ENCODE measurements at places on chromosomes 7 and 10.

DNA sequence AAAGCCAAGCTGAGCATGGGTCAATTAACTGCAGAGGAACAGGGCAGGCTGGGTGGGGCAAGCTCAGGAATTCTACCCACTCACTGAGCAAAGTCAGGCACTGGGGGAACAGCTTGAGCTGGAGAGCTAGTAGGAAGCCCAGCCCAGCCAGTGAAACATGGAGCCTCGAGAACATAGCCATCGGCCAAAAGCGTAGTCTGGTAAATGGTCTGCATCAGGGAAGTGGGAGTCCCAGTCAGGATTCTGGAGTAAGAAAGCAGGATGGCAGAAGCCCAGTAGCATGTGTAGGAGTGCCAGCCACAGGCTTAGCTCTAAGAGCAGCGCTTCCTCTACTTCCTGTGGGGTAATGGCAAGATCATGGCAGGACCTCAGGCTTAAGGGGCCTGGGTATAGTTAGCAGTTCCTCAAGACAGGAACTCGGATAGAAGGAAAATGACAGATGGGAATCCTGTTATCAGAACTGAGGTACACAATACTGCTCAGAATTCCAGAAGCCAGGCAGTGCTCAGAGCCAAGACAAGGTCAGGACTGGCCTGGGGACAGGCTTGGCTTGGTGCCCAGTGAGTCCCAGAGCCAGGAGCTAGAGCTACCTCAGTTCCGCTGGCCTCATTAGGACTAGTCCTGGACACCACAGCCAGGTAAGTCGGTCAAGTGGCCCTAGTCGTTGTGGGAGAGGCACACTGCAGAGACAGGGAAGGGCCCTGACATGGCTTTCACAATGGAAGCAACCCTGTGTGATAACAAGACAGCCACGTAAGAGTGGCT lies 65.4 kb upstream of the MXI1 start:
- DNase-seq, result peak; percentile 70

- no peak for DNase-seq
These were observed 97.6 kb upstream of the GSDME start for GRCh38 chr7:24854866-24855265.

DNA sequence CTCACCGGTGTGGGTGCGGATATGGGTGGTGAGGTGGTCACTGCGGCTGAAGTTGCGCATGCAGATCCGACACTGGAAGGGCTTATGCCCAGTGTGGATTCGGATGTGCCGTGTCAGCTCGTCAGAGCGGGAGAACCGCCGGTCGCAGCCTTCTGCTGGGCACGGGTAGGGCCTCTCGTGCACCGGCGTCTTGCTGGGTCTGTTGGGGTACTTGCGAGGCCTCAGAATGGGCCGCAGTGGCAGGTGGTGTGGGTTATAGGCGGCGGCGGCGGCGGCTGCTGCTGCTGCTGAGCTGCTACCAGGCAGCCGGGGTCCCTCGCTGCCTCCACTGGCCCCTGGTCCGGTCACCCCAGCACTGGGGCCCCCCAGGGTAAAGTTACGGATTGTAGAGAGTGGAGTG lies 2.7 kb downstream of the EGR2 start:
- DNase-seq, result no peak

DNA sequence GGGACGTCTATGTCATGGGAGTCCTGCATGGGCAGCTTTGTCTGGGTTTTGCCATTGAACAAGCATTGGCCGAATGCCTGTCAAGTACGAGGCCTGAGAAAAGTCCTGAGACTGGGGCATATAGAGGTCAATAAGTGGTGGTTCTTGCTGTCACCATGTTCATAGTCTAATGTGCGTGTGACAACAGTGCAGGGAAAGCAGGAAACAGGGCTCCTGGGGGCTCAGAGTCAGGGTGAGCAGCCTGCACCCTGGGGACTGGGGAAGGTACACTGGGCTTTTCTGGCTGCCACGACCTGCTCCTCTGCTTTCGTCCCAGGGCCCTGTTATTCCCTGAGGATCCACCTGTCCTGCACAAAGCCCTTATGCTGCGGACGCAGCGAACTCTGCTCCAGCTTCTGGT lies 21.3 kb downstream of the FAM241B start:
- DNase-seq, result no peak

DNA sequence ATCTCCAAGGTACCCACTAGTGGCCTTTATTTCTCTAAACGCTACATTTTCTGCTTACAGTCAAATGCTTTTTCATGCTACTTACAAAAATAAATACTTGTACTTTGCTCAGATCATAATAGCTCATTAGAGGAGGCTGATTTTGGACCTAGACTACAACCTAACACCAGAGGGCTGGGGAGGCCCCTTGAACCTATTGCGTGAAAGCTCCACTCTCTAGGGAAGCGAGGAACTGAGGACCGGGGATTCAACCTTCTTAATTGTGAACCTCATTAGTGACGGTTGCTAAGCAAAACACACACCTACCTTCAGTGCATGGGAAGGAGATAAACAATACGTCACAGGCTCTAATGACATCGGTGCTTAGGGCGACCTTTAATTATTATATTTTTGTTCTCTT lies 92.1 kb downstream of the EBF3 start:
- no peak for DNase-seq

- DNase-seq, result no peak
These were observed 116.6 kb downstream of the KLF6 start for GRCh38 chr10:3668276-3668965.

GRCh38 chr7:132352800-132353199 lies 223.5 kb downstream of the PLXNA4 start:
- no peak for DNase-seq

DNA sequence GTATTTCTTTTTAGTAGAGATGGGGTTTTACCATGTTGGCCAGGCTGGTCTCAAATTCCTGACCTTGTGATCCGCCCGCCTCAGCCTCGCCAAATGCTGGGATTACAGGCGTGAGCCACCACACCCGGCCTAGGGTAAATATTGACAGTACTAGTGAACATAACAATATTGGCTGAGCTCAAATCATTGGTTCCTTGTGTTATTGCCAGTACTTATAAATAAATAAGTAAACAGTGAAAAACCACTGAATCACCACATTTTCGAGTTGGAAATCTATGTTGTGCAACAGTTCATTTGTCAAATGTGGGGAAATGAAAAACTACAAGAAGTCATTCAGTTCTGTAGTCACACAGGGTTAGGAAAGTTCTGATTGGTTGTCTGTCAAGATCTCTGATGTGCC lies 15.8 kb downstream of the RPP30 start:
- no peak for DNase-seq

DNA sequence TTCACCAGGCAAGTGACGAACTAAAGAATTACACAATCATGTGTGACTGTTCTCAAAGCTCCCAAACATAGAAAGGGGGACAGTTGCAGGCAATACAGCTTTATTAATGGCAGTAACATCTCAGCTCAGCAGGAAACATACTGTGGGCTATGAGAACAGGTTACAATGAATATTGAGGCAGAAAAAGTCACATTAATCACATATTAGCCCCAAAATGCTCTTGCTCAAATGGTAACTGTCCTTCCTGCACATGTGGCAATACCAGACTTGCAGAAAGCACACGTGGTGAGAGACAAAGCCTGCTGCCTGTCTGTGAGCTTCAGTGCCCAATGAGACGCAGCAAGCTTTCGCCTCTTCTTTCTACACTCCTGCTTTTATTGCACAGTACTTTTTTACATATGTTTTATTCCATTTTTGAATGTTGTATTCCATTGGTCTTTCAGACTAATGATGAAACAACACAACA lies 104.9 kb upstream of the ACBD5 start:
- peak; percentile 42 for DNase-seq

GRCh38 chr7:19079066-19079465 lies 38.4 kb downstream of the TWIST1 start:
- no peak for DNase-seq

DNA sequence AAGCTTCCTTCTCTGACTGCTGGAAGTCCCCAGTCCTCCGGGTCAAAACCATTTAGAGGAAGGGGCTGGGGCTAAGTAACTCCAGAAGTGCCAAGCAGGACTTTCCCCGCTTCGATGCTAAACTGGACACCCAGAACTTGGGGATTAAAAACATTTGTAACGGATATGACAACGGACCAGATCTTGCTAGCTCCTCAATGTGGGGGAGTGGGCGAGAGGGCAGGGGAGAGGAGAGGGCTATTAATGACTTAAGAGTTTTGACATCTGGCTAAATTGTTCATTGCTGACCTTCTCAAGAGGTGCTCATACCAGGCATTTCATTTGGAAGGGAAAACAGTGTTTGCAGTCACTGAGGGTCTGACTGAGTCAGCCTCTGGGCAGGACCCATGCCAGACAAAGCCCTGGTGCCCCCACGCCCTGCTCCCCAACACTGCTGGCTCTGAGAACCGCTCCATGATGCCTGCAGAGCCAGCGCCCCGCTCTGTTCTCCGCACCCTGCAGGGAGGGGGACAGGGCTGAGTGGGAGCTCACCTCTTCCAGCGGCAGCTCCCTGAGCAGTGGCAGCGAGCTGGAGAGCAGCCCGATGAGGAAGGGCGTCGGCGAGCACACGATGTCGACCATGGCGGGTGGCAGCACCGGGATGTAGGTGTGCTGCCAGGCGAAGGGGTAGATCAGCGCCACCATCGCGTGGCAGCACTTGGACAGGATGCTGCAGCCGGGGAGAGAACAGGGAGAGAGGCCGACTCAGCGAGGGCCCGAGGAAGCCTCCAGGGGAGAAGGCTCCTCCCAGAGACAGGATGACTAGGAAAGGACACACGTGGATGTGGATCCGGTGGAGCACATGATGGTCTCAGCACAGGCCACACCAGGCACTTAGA lies 47.7 kb upstream of the MKRN1 start:
- no peak for DNase-seq

DNA sequence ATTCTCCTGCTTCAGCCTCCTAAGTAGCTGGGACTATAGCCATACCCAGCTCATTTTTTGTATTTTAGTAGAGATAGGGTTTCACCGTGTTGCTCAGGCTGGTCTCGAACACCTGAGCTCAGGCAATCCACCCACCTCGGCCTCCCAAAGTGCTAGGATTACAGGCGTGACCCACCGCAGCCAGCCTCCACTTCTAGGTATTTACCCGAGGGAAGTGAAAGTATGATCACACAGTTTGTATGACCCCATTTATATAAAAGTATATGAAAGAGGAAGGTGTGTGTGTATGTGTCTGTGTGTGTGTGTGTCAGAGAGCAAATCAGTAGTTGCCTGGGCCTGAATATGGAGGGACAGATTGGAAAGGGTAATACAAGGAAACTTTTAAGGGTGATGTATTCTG lies 2.0 kb upstream of the PURB start:
- DNase-seq, result peak; percentile 35

DNA sequence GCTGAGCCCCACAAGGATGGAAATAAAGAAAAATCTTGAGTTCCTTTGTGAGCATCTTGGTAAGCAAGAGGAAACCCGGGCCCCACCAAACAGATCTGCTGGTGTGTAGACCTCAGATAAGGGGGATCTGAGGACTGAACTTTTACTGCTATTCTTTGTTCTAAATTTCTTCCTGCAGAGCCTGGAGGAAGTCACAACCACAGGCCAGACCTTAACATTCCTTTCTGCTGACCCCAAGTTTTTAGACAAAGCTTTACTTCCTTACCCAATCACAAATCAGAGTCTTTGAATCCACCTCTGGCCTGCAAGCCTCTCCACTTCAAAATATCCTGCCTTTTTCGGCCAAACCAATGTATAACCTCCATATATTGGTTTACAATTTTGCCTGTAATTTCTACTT lies 352.6 kb upstream of the AUTS2 start:
- DNase-seq, result no peak

DNA sequence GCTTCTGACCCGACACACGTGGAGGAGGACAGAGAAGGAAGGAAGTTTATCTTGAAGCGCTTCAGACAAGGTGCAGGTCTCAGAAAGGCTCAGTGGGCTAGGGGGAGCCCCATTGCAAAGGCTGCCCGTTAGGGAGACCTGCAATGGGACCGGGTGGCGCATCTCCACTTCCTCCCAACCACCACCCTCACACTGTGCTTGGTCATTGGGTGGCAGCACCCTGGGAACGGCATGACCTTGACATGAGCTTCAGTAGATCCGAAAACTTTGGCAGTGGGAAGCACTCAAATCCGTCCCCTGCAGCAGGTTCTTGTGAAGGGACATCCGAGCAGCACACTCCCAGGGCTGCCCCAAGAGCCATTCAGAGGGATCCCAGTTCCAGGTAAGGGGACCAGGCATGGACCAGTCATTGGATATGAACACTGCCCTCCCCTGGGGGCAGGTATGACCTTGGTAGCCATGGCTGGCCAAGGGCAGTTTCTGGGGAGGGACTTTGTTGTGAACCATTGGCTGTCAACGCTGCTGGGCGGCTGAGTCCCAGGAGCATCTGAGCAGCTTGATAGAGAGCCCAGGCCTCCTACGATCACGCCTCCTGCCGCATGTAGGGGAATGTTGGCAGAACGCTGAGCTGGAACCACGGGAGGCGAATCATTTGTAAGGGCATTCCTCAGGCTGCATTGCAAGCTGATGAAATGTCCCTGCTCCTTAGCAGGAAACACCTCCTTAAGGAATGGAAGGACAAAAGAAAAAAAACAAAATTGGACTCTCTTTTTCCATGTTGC lies 31.7 kb downstream of the GALNTL5 start:
- DNase-seq, result no peak

GRCh38 chr7:98185101-98185500 lies 26.1 kb upstream of the BHLHA15 start:
- no peak for DNase-seq

- DNase-seq, result no peak
These were observed 115.1 kb downstream of the PON1 start for GRCh38 chr7:95209276-95209675.

DNA sequence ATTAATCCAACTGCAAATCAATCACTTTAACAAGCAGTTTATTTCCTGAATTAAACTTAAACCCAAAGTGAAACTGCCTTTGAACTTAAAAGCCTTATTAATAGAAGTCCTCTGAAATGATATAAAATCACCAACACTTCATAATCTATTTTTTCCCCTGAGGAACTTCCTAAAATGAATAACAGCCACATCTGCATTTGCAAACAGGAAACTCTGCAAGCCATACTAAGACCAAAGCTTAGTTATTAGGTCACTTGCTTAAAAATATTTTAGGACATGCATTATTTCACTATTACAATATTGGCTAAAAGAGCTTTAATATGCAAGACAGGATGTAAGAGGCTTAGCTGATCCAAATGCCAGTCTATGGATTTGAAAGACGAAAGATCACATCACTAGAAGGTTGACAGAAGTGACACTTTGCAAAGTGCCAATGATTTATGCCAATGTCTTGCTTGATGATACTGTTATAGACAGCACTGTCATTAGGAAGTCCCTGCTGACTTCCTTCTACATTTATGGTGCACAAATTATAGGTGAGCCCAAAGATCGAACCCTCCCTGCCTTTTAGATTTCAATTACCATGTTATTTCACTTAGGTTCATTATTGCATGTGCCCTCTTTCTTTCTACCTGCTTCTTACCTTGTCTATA lies 99.9 kb upstream of the SKAP2 start:
- peak; percentile 45 for DNase-seq

GRCh38 chr7:144519925-144520324 lies 116.4 kb upstream of the NOBOX start:
- no peak for DNase-seq
